Colonic mucosa (tissue), 4 donors: ENCODE measurements at places on chromosomes 11 and 22.

DNA sequence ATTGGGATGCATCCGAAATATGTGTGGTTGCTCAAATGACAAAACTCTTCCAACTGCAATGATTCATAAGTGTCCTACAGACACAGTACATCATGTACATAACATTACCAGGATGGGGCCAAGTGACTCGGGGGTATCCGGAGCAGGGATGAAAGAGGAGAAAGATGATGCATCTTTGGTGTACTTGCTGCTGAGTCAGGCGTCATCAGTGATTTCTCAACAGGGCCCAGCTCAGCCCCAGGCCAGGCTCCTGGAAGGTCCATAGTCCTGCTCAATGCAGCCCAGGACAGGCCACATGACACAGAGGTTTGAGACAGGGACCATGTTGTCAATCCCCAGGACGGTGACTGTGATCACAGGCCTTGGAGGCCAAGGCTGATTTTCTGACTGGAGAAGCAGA is 59.3 kb downstream of the GGTLC2 start:
- no peak for DNase-seq

GRCh38 chr22:39223091-39223710 is 21.6 kb downstream of the PDGFB start:
- DNase-seq = no peak

DNA sequence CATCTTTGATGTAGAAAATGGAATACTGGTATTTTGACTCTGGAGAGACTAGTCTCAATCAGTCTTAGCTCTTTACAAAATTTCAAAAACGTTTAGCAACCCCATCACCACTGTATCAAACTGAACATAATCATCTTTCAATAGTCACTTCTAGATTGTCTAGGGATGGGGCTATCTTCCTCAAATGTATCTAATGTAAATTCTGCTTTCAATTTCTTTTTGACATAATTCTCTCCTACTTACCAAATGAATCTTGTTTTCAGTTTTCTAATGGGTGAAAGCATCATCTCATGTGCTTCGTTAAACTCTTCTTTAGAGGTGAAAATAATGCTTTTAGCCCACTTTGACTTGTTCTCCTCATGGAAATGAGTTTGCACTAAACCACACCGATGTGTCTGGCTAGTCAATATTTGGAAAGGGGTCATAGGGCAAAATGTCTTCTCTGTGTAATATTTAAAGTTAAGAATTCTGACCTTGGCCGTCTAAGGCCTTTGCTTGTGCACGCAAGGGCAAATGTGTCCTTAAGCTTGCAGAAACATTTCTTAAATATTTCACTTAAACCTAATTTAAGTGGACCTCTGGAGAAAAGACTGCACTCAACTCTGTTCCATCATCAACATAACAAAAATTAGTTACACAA is 5.2 kb downstream of the SIK3 start:
- DNase-seq = no peak

- no peak for DNase-seq
Observed at GRCh38 chr11:119147604-119148333, 1.1 kb upstream of the ABCG4 start.

- DNase-seq = no peak
Observed at GRCh38 chr22:39026509-39027150, 5.7 kb downstream of the APOBEC3D start.

GRCh38 chr11:5123802-5124521 is 14.2 kb downstream of the OR52A5 start:
- DNase-seq = peak; percentile 65

DNA sequence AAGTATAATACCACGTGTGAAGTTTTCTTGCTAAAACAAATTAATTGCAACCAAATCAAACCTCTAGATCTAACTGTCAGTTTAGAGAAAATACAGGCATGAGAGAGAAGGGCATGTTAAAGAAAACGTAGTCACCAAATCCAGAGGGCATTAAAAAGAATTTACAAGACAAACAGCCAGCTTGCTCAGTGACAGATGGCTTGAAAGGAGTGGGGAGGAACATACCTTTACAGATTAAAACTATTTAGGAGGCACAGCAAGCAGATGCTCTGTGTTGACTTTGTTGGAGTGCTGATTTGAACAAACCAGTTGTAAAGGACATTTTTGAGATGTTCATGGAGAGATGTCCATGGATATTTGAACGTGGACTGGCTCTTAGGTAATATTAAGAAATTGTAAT is 96.9 kb downstream of the ATXN10 start:
- DNase-seq = no peak

- peak; percentile 88 for DNase-seq
Observed at GRCh38 chr11:34051349-34052035, at the start of gene CAPRIN1. Gene CAPRIN1 (plus strand): TSS chr11:34051731. CDS start chr11:34052421, 690 bp downstream.

GRCh38 chr11:72250661-72251464 is 6.9 kb upstream of the PHOX2A start:
- DNase-seq = no peak

DNA sequence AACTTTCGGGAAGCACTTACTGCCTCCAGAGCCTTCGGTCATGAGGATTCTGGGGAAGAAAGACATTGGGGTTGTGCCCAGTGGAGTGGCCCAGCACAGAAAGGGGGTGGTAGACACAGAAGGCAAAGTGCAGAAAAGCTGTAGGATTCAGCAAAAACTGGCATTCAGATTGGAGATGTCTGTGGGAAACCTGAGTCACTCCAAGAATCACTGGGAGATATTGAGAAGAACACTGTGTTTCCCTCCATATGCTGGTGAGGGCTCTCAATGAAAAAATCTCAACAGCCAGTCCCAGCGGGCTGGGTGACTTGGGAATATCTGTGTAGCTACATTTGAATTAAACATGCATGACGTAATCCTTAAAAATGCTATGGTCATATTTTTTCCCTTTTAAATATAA is 61.2 kb upstream of the RCN1 start:
- DNase-seq = no peak

DNA sequence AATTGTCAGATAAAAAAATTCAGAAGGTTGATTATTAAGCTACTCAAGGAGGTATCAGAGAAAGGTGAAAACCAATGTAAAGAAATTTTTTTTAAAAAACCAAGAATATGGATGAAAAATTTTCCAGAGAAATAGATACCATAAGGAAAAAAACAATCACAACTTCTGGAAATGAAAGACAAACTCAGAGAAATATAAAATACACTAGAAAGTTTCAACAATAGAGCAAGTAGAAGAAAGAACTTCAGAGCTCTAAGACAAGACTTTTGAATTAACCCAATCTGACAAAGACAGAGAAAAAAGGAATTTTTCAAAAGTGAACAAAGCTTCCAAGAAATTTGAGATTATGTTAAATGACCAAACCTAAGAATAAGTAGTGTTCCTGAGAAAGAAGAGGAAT is 62.9 kb upstream of the TEAD1 start:
- DNase-seq = no peak

- no peak for DNase-seq
Observed at GRCh38 chr22:49211176-49211575, 616.5 kb downstream of the BRD1 start.

DNA sequence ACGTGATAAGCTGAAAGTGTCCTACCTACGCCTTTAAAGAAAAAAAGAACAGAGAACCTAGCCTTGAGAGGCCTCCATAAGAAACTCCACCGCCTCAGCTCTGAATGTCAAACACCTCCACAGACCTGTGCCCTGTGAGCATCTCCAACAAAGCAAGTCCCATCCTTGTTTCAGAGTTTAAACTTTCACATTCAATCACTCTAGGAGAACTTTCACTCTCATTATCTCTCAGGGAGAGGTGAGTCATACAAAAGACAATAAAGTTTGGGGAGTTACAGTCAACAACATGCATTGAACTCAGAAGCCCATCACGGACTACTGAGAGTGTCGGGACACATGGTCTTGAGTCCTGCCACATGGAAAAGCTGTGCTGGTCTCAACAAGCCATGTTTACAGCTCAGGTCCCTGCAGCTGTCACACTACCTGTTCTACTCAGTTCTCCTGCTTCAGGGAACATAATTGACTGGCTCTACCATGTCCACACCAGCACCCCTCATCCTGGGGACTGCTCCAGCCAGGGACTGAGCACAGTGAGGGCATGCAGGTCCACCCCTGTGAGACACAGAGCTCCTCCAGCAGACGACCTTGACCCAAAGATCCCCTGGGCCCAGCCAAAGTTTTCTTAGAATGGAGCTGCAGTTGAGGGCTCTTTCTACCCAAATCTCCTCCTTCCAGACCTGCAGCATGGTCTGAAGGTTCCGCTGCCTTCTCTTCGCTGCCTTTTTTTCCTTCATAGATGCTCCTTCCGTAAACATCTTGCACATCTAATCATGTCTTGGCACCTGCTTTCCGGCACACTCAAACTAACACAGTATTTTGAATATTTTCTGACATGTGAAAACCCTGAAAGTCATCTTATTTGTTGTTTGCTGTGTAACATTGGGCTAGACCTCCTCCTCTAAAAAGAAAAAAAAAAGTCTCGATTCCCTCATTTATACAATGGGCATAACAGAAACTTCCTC is 114.9 kb downstream of the ETS1 start:
- DNase-seq = no peak

- no peak for DNase-seq
Observed at GRCh38 chr11:110186456-110186855, 93.3 kb downstream of the ZC3H12C start.

GRCh38 chr11:1770528-1770927 is 6.8 kb upstream of the CTSD start:
- DNase-seq = no peak

GRCh38 chr11:65919141-65919572 is at the start of gene DRAP1:
Gene DRAP1 (plus strand): TSS chr11:65919426. CDS start chr11:65919502, 76 bp downstream.
- DNase-seq = peak; percentile 98

DNA sequence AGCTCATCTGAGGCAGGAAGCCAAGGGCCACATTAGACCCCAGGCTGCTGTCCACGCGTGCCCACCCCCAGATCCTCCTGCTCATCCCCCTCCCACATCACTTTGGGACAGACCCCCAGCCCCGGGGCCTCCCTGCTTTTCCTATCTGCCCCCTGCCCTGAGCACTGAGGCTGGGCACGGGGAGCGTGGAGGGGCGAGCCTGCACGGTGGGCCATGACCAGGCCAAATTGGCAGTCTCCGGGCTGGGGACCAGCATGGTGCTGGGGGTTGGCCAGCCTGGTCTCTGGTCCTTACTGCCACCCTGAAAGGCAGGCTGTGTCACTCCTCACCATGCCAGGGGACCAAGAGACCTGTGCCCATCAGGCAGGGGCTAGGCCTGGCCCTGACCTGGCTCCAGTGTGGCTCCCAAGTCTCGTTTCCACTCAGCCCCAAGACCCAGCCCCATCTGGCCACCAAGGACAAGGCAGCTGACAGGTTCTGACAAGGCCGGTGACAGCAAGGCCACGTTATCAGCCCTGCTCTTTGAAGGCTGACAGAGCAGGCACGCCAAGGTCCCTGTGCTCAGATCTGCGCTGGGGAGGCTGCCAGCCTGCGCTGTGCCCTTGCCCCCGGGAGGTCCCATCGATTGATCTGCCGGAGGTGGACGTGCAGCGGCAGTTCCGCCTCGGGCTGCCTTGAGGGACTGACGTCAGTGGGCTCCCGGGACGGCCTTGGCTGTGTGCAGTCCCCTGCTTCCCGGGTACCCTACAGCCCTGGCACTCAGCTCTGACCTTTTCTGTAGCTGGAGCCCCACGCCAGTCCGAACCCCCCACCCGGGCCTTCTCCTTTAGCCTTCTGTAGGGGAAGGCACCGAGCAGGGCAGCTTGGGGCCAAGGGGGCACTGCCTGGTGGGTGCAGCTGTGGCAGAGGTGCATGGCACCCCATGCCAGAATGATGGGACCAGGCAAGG is 3.6 kb downstream of the TNNI2 start:
- DNase-seq = no peak

DNA sequence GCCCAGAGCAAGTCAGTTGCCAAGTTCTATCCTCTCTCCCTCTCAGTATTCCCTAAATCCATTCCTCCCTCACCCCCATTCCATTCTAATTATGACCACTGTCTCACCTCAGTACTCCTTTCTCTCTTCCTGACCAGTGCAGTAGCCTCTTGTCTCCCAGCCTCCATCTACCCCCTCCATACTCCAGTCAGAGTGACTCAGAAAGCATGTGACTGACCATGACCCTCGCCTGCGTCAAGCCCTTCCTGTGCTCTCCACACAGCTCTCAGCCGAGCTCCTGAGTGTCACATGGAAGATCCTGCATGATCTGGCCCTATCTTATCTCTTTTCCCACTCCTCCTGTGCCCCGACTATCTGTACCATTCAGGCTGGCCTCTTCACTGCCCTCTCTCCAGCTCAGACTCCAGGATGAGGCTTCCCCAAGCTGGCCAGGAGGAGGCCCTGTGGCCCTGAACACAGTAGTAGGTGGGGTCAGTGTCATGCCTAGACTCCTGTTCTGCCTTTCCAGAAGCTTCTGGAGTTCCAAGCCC is 42.6 kb downstream of the NEU3 start:
- no peak for DNase-seq

DNA sequence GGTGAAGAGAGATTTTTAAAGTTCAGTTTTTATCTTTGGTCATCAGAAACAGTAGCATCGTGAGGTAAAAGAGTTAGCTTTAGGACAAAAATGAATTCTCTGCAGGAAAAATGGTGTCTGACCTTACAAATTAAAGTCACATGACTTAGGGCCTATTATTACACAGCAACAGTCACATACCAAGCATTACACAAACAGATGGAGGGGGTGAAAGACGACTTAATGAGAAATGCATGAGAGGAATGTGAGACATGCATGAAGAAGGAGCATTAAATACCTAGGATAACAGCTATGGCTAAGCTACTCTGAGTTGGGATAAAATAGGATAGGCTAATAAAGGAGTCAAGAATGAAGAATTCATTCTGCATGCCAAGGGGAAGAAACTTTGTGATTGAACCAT is 77.5 kb downstream of the BLID start:
- DNase-seq = no peak

- DNase-seq = no peak
Observed at GRCh38 chr22:50058906-50059880, 1.1 kb upstream of the TTLL8 start.

- no peak for DNase-seq
Observed at GRCh38 chr11:88623531-88623930, 286.0 kb upstream of the CTSC start.

GRCh38 chr11:87463486-87464102 is 425.9 kb downstream of the TMEM135 start:
- DNase-seq = no peak

DNA sequence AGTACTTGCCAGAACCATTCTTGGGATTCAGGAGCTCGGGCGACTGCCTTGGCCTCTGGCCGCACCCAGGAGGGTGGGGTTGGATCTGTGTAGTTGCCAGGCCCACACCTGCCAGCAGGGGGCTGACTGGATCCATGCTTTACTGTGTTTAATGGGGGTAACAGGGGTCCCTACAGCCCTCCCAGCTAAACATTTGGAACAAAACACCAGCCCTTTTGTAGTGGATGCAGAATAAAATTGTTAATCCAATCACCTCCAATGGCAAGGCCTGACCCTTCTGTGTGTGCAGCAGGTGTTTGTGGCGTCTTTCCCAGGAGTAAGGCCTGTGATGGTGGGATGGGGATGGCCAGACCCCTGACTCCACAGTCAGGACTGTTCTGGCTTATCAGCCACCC is 22.5 kb downstream of the SUN2 start:
- DNase-seq = peak; percentile 76

GRCh38 chr11:40235841-40236240 is 1223.6 kb downstream of the LRRC4C start:
- DNase-seq = no peak

GRCh38 chr11:12888525-12889158 is 120.5 kb upstream of the RASSF10 start:
- peak; percentile 86 for DNase-seq

- no peak for DNase-seq
Observed at GRCh38 chr11:66192181-66192863, 76.1 kb upstream of the RAB1B start.
